Left cardiac atrium (tissue), 4 donors: ENCODE measurements at places on chromosomes 6 and 20. TPM values are rescaled to one million over a fixed set of nuclear protein-coding genes. Genes with fewer than 3 reads are reported as not detected.
A peak's percentile ranks its signal among the peaks of the same experiment; 100 is the strongest.

DNA sequence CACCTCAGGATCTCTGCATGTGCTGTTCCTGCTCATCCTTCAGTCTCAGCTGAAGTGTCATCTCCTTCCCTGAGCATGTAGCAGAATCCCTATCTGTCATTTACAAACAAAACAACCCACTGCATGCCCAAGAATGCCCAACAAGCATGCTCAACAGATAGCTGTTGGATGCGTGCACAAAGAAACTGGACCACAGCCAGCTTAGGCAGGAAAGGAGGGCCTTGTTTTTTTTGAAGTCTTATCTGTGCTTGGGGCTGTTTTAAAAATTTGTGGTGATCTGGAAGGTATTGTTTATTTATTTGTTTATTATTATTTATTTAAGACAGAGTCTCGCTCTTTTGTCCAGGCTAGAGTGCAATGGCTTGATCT is 18.5 kb upstream of the SLC16A10 start:
- no peak for DNase-seq

GRCh38 chr20:9402141-9402540 is 112.2 kb upstream of the LAMP5 start:
- DNase-seq, result no peak

- no peak for DNase-seq
Observed at GRCh38 chr6:169994739-169995138, 243.3 kb downstream of the ERMARD start.

The PLEKHG1 gene
- total RNA-seq, result 9.3 TPM

DNA sequence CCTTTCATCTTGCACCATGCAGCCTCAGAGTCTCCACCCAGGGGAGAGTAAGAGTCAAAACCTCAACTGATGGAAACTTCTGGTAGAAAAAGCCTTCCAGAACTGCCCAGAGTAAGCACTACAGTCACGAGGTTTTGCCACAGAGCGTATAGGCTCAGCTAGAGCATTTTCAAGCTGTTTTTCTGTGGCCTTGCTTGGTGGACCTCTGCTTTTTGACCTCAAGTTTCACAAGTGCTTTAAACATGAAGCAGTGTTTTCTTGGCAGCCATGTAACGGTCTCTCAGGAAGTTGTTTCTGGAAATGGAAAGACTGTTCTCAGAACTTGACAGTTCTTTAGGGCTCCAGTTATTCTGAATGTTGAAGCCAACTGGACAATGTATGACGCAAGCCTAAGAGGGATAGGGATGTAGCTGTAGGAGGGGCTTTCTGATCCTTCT is 146.5 kb downstream of the ZDHHC14 start:
- DNase-seq, result no peak

DNA sequence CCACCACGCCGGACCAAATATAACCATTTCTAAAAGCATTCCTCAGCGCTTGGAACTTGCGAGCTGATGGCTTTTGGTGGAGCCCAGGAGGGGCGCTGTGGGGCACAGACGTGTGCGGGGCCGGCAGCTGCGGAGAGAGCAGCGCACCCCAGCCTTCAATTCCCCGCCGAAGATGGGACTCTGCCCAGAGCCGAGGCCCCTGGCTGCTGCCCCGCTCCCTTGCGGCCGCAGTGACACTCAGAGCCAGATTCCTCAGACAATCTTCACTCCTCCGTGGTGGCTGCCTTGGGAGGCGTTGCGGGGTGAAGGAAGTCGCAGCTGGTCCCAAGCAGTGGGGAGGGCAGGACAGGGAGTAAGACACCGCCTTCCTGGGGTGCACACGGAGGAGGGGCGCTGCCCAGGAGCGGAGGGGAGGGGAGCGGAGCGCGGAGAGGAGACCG is 87.7 kb downstream of the TMEM242 start:
- DNase-seq, result peak; percentile 70

DNA sequence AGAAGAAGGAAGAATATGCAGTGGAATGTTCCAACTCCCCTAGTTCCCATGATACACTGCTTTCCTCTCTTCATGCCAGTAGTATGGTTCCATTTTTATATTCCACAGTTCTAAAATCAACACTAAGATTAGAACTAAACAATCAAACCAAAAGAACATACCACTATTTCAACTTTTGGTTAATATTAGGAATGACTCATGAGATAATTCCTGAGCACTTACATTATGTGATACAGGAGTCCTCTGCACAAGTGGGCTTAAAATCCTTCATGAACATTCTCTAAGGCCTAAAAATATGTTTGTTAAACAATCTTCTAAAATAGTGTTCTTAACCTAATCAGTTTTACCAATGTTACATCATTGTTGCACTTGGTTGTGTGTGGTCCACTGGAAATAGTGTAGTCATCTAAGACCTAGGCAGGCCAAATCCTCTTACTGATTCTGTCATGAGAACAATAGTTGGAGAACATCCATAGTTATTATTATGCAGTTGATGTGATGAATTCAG is 30.3 kb upstream of the RCAN2 start:
- no peak for DNase-seq

The C6orf132 gene
- total RNA-seq, result 2.6 TPM
